ENCODE measurements at places on chromosomes 2 and 18.

GRCh38 chr2:112765251-112765650 lies 842 bp upstream of the CKAP2L start:
- DNase-seq = no peak

DNA sequence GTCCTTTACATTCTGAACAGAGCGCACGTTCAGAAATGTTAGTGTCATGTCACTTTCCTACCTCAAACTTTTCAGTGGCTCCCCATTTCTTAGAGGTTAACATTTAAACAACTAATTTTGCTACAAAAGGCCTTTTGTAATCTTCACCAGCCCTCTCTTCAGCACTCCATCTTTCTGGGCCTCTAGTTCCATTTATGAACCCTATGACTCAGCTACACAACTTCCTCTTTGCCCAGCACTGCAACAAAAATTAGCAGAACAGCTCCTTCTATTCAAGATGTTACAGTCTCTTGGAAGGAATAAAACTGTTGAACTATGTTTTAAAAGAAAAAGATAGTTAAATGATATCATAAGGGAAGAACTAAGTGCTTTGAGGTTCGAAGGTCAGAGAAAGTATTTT lies 139.9 kb downstream of the VWC2L start:
- no peak for DNase-seq

GRCh38 chr2:168254158-168254935 lies 7.0 kb upstream of the STK39 start:
- no peak for DNase-seq

DNA sequence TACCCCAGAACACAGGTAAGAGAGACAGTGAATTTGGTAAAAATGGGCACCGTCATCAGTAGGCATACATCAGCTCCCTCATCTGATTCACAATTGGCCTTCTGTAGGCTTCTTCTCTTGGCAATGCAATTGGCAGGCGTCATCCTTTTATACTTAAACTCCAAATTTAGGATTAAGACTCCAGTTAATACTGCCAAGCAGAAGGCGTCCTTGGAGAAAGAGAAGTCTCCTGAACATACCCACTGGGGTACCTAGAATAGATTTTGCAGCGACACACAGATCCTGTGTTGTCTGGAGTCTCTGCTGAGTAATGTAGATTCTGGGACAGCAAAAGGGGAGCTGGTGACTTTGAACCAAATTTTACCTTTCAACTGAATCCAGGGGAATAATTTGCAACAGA lies 592 bp upstream of the METAP1D start:
- no peak for DNase-seq

Measured in activated CD4-positive, alpha-beta T cell treated with anti-CD3 and anti-CD28 coated beads for 4 hours (primary cell).